ENCODE measurements at places on chromosomes 16 and 17.

- no peak for DNase-seq
These were observed 78.6 kb upstream of the ZNF469 start for GRCh38 chr16:88303890-88304819.

GRCh38 chr17:49647256-49647585 lies 30.7 kb downstream of the SPOP start:
- DNase-seq, result no peak

GRCh38 chr17:58521680-58522079 lies 7.2 kb upstream of the MTMR4 start:
- DNase-seq, result no peak

DNA sequence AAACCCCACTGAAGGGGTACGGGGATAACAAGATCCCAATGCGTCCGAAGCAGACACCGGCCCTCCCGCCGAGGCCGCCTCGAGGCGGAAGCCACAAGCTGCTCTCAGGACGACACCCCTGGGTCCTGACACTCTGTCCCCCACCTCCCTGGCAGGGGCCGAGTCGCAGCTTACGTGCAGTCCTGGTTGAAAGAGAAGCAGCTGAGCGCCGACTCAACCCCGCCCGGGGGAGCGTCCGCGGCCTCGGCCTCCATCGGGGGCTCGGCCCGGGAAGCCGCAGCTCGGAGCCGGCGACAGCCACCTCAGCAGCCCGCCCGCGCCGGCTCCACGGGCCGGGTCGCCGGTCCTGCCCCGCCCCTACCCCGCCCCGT lies at the start of gene WIPI1:
TSS of gene WIPI1 (minus strand) at position 329 of the 371 bp plus-strand sequence. CDS start at position 254, 75 bp downstream.
- DNase-seq, result no peak

Data from GM23338 (cell line).